ENCODE measurements at places on chromosomes 4 and X.

DNA sequence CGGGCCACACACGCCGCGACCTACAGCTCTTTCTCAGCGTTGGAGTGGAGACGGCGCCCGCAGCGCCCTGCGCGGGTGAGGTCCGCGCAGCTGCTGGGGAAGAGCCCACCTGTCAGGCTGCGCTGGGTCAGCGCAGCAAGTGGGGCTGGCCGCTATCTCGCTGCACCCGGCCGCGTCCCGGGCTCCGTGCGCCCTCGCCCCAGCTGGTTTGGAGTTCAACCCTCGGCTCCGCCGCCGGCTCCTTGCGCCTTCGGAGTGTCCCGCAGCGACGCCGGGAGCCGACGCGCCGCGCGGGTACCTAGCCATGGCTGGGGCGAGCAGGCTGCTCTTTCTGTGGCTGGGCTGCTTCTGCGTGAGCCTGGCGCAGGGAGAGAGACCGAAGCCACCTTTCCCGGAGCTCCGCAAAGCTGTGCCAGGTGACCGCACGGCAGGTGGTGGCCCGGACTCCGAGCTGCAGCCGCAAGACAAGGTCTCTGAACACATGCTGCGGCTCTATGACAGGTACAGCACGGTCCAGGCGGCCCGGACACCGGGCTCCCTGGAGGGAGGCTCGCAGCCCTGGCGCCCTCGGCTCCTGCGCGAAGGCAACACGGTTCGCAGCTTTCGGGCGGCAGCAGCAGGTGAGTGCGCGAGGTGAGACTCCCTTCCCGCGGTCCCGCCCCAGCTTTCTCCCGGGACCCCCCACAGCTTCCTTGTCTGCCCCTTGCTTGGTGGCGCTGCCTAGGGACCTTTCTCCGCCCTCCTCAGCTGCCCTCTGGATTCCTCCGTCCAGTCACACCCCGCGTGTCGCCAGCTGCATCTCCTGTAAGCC lies 678 bp downstream of the BMP3 start:
- DNase-seq = peak; percentile 65

- no peak for DNase-seq
Observed at GRCh38 chr4:68683034-68683433, 12.6 kb upstream of the UGT2B15 start.

DNA sequence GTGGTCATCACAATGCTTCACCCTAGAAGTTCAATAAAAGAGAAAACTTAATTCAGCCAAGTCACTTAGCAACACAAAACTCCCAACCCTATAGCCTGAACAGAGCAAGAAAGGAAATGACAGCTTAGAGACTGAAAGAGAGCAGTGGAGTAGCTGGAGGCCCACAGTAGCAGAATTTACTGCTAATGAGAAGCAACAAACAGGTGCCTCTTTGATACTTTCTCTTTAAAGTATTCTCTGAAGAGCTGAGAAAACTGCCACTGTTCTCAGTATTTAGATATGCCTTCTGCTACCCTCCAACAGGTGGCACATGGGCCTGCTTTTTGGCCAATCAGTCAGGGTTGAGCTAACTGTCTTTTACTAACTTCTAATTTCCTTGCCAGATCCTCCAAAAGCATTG lies 240.0 kb downstream of the GPC3 start:
- no peak for DNase-seq

DNA sequence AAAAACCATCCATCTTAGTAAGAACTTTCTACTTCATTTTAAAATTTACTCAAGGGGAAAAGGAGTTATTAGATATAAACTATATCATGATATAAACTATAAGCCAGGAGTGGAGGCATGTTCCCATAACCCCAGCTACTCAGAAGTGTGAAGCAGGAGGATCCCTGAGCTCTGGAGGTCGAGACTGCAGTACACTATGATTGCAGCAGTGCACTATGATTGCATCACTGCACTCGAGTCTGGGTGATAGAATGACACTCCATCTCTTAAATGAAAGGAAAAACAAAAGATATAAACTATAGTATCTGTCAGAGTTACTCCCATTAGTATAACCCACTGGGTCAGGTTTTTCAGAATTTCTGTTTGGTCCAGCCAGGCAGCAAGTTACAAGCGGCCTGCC lies 47.6 kb downstream of the RPS3A start:
- DNase-seq = no peak

DNA sequence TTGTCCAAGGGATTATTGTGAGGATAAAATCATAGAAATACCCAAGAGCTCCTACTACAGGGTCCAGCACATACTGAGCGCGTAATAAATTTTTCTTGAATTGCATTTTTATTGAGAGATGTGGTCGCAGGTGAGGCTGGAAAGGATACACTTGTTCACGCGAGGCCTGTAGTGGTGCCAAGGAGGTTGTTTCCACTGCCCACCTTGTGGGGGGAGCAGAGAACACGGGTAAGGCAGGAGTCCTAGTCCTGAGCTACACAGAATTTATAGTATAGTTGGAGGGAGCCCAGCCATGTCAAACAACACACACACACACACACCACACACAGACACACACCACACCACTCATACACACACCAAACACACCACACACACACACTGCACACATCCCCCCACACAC lies 31.8 kb upstream of the CYP4V2 start:
- no peak for DNase-seq

GRCh38 chr4:158809611-158810486 lies 41.0 kb downstream of the FNIP2 start:
- no peak for DNase-seq

GRCh38 chr4:138446456-138446855 lies 204.3 kb upstream of the SLC7A11 start:
- DNase-seq = no peak

GRCh38 chrX:44344194-44344593 lies 722 bp upstream of the EFHC2 start:
- DNase-seq = no peak

DNA sequence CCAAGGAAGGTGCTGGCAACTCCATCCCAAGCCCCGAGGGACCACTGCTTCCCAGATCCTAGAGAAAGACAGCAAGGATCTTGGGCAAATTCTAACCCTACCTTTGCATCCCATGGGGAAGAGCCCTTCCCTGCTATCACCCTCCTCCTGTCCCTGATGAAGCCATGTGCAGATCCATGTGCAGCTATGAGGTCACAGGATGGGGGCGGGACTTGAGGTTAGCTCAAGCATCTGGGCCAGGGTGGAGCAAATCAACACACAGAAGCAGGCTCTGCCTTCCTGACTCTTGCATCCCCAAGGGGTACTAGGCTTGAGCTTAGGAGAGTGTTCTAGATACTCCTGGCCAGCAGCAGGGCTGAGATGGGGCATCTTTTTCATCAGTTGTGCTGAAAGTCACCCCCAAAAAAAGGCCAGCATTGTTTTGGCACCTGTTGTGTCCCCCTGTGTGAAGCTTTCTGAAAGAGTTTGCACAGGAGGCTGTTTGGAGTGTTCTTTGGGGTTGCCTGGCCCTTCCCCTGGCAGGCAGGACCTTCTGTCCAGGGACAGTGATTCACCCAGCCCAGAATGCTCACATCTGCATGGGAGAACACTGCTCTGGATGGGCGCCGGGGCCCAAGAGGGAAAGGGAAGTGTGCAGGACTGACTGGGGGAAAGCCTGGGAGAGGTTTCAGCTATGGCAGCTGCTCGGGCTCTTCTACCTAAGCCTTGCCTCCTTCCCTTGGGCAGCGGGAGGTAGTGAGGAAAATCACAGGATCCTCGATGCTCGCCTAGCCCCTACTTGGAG lies 50.8 kb downstream of the PRPS1 start:
- peak; percentile 94 for DNase-seq

- no peak for DNase-seq
Observed at GRCh38 chrX:30748342-30748960, 95.2 kb downstream of the GK start.

GRCh38 chr4:189049682-189050081 lies 891.0 kb upstream of the FRG1 start:
- DNase-seq = no peak

Measured in Peyer's patch (tissue), 4 donors.